ENCODE measurements at places on chromosomes 13 and 19. TPM values are rescaled to one million over a fixed set of nuclear protein-coding genes. Genes with fewer than 3 reads are reported as not detected.
A peak's percentile ranks its signal among the peaks of the same experiment; 100 is the strongest.

DNA sequence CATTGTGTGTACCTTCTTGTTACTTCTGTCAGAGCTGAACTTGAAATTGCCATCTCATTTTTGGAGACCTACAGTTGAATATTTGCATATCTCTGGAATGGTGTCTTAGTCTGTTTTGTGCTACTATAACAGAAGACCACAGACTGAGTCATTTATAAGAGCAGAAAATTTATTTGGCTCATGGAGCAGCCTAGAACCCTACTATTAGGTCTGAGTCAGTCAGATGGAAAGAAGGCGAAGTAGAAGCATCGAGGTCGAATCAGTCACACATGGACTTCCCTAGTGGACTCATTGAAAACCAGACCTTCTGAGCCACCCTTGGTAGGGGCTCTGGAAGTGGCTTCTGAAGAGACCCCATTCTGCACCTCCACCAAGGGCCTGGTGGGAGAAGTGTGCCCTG, 33.9 kb upstream of the TPT1 start:
- no peak for DNase-seq

Gene LHFPL6
- polyA plus RNA-seq = 40.3 TPM

GRCh38 chr19:11148001-11148400, 7.6 kb downstream of the SPC24 start:
- no peak for DNase-seq

Gene FAM216B
- 0.02 TPM for polyA plus RNA-seq

Gene TDRD12
- 0.07 TPM for polyA plus RNA-seq

- no peak for DNase-seq
Observed at GRCh38 chr13:27797228-27797624, 4.9 kb downstream of the GSX1 start.

Gene PRR36
- polyA plus RNA-seq = not detected

DNA sequence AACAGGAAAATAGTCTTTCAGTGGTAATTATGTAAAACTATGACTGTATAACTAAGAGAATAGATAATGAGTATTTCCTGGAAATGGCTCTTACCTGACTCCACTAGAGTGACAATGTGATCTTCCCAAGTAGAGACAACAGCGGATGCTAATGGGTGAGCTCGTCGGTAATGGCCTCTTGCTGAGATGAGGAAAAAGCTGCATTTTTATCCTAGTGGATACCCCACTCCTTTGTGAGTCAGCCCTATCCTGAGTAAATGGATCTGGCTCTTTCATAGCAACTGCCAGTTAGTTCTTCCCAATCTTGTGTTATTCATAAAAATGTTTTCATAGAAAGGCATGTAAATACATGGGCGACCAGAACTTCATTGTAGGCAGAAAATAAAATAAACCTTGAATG, 299.5 kb downstream of the NALCN start:
- DNase-seq = no peak

GRCh38 chr19:53424968-53425597, 6.7 kb upstream of the ZNF761 start:
- peak; percentile 38 for DNase-seq

DNA sequence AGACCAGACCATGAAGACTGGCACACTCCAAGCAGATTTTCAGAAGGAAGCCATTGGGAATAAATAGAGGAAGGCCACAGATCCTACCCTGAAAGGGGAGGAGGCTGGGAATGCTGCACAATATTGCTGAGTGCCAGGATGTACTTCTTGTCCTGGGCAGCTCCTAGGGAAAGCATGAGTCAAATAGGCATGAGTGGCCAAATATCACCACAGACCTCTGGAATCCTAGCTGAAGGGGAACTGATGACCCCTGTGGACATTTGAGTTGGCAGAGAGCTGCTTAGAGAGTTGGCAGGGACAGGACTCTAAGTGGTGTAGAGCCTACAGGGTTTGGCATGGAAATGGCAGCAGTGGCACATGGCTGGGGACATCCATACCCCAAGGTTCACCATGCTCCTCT, 234.3 kb upstream of the TRPC4 start:
- DNase-seq = no peak

DNA sequence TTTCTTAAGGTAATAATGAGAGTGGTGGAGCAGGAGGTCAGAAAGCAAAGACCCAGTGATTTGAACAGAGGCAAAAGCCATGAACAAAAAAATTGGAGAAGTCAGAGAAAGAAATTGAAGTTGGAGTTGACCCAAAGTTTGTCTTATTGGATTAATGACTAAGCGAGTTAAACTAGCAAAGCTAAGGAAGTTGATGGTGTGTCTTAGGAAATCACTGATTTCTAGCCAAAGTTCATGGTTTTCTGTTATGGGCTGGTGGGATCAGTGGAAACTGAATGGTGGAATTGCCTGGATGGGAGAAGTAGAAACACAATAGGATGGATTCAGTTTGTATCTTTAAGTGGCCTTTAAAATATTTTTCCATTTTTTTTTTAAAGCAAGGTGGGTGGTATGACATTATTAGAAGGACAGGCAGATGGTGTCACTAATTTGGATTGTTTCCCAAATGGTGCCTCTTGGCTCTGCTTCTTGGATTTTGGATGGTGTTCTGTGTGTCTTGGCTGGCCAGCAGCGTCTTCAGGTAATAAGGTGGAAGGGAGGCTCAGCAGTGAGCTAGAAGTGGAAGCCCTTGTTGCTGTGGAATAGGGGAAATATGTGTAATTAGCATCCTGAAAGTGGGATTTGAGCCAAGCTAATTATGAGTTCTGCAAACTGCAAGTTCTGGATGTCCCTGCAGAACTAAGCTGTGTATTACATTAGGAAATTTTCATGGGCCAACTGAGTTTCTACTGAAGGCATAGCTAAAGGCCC, 302.9 kb downstream of the LMO7 start:
- DNase-seq = no peak

DNA sequence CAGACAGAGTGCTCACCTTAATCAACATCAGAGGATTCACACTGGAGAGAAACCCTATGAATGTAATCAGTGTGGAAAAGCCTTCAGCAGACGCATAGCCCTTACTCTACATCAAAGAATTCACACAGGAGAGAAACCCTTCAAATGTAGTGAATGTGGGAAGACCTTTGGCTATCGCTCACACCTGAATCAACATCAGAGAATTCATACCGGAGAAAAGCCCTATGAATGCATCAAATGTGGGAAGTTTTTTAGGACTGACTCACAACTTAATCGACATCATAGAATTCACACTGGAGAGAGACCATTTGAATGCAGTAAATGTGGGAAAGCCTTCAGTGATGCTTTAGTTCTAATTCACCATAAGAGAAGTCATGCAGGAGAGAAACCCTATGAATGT, 18.3 kb downstream of the ZNF527 start:
- no peak for DNase-seq

GRCh38 chr19:9885077-9885552, 50.0 kb downstream of the PIN1 start:
- DNase-seq = no peak

Gene ZNF724
- 0.97 TPM for polyA plus RNA-seq

- peak; percentile 91 for DNase-seq
Observed at GRCh38 chr19:18995804-18996241, 37.5 kb downstream of the SUGP2 start.

DNA sequence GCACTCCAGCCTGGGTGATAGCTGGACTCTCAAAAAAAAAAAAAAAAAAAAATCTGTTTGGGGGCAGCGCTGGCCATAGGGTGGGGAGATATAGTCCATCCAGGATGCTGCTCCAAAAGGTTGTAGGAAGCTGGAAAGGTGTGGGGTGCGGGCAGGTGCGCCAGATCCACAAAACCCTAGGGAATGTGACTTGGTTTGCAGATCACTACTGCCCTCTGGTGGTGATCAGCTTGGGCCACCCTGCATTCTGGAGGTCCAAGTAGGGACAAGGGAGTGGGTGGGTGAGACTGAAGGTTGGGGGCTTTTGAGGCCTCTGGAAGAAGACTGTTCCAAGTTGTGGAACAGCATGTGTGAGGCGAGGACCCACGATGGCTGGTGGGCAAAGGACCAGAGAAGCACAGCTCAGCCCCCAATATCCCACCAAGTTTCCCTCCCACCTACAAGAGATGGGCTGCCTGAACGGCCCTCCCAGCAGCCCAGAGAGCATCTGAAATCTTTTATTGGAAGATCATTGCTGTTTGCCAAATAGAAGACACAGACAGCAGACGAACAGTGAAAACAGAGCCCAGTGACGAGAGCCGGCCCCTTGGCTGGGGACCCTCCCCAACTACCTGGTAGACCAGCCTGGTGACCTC, 10.4 kb upstream of the TYK2 start:
- peak; percentile 46 for DNase-seq

Gene ZNF524
- 3.5 TPM for polyA plus RNA-seq

Gene FOXO1
- polyA plus RNA-seq = 0.12 TPM

DNA sequence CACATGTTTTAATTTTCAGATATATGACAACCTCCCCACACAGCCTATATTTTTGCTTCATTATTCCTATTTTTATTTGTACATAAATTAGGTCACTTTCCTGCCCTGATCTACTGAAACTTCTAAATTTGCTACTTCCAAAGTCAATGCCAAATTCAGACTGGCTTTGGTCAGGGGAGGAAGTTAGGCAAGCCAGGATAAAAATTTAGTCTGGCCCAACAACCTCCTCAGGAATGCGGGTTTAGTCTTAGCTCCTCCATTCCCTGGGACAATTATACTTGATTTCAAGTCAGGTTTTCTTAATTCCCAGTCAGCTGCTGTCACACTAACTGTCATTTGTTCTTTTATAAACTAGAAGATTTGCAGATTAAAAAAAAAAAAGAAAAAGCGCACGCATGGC, 84.3 kb downstream of the TM9SF2 start:
- no peak for DNase-seq

DNA sequence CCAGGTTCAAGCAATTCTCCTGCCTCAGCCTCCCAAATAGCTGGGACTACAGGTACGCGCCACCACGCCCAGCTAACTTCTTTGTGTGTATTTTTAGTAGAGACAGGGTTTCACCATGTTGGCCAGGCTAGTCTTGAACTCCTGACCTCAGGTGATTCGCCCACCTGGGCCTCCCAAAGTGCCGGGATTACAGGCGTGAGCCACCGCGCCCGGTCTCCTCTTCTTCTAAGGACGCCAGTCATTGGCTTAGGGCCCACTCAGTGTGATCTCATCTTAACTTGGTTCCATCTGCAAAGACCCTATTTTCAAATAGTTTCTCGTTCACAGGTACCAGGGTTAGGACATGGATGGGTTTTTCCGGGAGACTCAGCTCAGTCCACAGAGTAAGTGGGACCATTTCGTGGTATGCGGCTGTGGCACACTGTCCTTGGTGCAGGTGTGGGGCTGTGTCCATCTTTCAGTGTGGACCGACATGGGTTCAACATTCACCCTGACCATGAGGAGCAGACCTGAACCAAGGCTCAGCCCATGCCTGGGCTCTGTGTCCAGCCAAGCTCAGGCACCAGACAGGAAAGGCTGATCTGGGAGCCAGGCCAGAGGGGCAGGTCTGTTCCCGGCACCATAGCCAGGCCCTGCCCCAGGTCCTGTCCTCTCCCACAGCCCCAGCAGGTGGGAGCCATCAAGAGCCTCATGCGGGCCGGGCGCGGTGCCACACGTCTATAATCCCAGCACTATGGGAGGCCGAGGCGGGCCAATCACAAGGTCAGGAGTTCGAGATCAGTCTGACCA, 2.8 kb upstream of the MKNK2 start:
- DNase-seq = no peak

Gene PSG11
- polyA plus RNA-seq = 0.11 TPM

Gene TUBB4A
- polyA plus RNA-seq = not detected

DNA sequence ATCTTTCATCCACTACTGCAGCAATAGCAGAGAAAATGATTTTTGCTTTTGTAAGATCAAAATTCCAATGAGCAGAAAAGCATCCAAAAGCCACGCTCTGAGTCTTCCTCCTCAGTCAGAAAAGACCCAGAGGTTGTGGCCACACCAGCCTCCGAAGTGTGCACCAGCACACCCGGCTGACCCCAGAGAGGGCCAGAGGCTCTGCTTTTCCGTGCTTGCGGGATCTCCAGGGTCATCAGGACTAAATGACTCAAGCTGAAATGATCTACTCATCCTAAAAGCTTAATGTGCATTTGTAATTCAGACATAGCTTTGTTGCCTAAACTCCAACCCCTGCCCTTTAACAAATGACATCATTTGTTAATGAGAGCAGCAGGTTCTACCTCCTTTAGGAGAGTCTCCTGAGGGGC, 16.5 kb downstream of the RXFP2 start:
- DNase-seq = no peak

DNA sequence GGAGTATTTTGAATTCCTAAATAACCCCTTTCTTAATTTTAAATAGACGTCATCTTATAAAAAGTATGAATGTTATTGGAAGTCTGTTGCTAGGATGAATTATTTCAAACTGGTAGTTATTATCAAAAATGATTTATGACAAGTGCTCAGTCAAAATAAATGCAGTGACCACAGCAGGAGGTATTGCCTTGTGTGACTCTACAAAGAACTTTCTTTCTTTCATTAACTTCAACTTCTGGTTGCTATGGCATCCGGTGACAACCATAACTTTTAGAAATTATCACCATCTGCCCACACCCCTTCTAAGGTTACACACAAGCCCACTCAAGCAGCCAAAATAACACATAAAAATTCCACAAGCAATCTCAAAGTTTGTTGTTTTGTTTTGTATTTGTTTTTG, 189.9 kb downstream of the DACH1 start:
- no peak for DNase-seq

DNA sequence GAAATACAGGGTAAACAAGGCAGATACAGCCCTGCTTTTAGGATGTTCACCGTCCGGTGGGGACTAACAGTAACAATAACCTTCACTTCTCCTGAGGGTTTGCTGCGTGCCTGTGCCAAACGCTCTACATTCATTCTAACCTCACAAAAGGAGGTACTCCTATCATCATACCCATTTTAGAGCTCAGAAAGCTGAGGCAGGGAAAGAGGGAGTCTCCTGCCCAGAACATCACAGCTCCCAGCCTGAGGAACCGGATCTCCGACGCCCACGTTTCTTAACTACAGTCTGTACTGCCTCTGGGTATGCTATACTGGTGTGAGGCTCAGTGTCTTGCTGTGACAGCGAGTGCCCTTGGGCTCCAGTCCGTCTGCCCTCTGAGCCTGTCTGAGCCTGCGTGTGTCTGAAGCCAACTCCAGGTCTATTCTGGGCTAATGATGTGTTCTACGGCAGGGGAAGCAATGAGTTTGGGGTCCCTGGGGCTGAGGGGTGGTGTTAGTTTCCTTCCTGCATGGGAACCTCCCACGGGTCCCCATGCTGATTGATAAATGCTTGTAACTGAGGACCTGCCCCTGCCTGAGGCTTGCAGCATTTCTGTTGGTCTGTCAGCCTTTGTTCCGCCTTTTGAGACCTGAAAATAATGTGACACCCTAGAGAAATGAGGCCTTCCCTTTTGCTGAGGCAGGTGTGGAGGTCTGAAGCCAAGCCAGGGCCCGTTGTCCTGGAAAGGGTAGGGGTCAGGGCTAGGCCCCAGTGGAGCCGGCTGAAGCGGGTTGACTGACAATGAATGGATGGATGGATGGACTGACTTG, 4.9 kb downstream of the LIPE start:
- no peak for DNase-seq

DNA sequence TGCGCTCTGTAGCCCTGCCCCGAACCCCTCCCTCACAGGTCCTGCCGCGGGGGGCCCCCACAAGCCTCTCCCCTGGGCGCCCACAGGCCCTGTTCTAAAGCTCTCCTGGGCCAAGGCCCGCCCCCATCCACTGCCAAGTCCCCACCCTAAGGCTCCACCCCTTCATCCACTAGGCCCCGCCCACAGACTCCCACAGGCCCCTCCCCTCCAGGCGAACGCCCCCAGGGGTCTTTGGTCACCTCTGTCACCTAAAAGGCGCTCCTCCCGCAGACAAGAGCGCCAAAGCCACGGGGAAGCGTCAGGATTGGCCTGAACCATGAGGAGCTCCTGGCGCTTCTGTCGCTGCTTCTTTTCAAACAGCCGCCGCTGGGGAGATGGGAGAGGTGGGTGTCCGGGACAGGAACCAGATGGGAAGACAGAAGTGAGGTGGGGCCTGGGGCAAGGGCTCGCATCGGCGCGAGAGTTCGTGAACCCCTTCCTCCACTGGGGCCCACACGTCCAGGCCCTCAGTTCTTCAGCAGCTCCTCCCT, 2.3 kb downstream of the TULP2 start:
- no peak for DNase-seq
